ENCODE measurements at places on chromosomes 16 and 17.

- no peak for DNase-seq
Observed at GRCh38 chr17:77425791-77426641, 285.2 kb downstream of the SEC14L1 start.

DNA sequence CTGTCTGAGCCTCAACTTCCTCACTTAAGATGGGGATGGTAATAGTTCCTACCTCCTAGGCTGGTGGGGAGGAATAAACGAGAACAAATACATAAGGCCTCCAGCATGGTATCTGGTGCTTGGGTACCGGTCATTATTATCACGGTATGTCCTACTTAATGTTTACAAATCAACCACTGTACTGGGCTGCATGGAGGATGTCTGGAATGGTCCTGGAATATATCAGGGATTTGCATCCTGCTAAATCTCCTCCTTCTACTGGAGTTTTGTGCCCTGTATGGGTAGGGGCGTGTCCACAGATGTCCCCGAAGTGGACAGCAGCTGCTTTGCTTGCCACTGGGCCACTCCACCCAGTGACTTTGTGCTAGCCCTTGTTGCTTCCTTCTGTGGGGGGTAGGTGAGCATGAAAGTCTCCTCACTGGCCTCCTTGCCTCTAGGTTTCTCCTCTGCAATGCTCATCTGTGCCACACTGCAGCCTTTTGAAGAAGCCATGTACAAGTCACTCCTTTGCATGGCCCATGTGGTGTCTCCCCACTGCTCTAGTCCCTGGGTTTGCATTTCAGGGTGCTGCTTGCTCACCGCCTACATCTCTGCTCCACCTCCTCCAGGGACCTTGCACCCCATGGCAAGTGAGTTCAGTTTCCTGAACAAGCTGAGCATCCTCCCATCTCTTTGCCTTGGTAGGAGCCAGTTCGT is 2.2 kb upstream of the CMIP start:
- DNase-seq: no peak

GRCh38 chr16:81592353-81592866 is 147.8 kb downstream of the CMIP start:
- no peak for DNase-seq

DNA sequence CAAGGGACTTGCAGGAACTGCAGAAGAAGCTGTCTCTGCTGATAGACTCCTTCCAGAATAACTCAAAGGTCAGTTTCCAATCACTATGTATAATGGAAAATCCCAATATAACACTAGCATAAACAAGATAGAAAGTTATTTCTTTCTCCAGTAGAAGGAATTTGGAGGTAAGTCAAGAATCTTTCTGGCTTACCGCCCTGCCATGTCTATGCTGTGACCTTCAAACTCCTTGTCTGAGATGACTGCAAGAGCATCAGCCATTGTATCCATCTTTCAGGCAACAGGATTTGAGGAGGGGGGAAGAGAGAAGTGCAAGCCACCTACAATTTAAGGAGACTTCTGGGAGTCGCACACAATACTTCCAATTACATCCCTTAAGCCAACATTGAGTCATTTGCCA is 2.7 kb downstream of the LDAF1 start:
- DNase-seq: no peak

- no peak for DNase-seq
Observed at GRCh38 chr16:88649195-88649923, 1.5 kb downstream of the CYBA start.

GRCh38 chr17:4842376-4842775 is 9.2 kb downstream of the MINK1 start:
- DNase-seq: no peak

GRCh38 chr16:10970065-10970464 is 25.7 kb downstream of the CLEC16A start:
- DNase-seq: no peak

DNA sequence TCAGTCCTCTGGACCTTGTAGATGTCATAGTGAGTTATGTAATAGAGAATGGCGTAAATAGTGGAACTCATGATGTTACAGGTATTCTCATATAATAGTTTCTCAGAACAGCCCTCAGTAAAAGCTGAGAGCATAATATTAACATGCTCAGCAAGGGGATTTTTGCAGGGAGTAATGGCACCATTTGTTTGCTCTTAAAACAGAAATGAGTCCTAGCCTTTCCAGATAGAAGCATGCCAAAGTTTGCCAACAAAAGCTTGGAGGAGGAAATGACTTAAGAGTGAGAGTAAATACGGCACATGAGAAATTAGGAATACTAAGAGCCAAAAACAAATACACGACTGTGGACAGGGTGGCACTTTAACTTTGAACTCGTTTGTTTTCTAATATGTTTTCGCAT is 198.4 kb downstream of the ANKFN1 start:
- DNase-seq: no peak

DNA sequence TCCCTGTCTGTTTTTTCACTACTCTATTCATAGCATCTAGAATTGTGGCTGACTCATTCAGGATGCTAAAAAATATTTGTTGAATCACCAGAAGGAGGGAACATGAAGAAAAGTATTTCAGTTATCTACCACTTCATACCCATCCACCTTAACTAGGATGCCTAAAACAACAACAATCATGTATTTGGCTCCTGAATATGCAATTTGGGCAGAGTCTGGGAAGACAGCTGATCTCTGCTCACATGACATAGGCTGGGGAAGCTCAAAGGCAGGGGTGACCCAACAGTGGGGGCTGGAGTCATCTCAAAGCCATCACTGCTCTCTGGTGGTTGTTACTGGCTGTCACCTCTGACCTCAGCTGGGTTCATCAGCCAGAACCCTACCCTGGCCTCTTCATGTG is 80.1 kb upstream of the RPL38 start:
- DNase-seq: no peak

- no peak for DNase-seq
Observed at GRCh38 chr16:57277586-57277985, 6.9 kb downstream of the PLLP start.

- no peak for DNase-seq
Observed at GRCh38 chr16:10576390-10577304, 3.8 kb downstream of the EMP2 start.

- DNase-seq: peak; percentile 51
Observed at GRCh38 chr16:1494129-1494640, 1.0 kb downstream of the TELO2 start.

GRCh38 chr17:63947711-63948330 is 15.7 kb upstream of the CD79B start:
- DNase-seq: no peak

DNA sequence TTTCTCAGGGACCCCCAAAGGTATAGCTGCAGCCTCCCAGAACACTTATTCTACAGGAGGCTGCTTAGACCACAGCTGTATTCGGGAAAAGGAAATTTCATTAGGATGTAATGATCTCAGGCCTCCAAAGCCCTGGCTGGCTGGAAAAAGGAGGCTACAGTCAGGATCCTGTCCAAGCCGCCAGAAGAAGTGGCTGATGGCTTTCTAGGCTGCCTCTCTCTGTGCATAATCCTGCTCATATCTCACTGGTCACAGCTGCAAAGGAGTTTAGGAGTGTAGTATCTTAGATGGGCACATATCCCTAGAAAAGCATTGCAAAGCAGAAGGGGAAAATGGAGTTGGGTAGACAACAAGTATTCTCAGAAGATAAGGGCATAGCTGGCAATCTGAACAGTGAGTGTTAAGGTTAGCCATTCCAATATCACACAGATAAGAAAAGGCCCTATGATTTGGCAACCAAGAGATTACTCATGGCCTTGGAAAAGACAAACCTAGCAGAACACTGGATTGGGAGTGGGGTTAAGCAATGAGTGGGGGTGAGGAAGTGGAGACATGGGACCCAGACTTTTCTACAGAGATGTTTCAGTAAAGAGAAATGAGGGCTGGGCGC is 26.0 kb upstream of the PRKCA start:
- DNase-seq: no peak

DNA sequence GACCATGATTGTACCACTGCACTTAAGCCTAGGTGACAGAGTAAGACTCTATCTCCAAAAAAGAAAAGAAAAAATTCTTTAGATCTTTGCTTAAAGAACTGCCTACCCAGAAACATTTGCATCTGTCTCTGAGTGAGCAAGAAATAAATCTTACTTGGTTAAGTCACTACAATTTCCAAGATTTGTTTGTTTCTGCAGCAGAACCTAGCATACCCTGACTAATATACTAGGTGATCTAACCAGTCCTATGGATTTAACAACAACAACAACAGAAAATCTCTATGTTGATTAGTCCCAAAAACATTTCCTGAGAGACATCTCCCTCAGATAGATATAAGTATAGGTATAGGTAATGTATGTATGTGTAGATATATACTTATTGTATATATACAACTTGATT is 549.3 kb upstream of the PSMD7 start:
- no peak for DNase-seq

GRCh38 chr16:71954699-71955195 is 45.5 kb downstream of the PKD1L3 start:
- no peak for DNase-seq

DNA sequence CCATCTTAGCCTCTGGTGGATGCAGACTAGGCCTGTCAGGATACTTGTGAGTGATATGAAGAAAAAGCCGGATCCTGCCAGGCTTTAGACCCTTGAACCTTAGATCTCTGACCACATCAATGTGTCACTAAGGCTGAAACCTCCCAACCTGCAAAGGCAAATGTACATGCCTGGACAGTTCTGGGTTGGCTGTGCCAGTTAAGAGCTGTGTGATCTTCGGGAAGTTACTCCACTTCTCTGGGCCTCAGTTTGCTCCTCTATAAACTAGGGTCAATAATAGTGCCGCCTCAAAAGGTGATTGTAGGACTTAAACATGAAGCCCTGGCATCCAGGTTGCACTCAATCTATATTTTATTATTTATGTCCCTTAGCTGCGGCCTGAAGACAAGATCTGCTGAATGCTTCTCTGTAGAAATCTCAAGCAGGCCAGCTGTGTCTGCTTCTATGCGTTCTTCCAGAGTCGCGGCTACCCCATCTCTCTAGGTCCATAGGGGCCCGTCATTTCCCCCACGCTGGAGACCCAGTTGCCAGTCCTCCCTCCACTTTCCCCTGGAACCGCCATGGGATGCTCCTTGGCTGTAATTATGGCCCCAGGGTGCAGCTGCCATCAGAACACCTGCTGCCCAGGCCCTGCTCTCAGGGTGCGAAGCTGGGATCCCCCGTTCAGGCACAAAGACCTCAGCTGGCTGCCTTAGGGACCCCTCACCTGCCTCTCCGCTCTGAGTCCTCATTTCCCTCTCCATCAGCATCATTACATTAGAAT is 50.2 kb downstream of the AKAP1 start:
- no peak for DNase-seq

DNA sequence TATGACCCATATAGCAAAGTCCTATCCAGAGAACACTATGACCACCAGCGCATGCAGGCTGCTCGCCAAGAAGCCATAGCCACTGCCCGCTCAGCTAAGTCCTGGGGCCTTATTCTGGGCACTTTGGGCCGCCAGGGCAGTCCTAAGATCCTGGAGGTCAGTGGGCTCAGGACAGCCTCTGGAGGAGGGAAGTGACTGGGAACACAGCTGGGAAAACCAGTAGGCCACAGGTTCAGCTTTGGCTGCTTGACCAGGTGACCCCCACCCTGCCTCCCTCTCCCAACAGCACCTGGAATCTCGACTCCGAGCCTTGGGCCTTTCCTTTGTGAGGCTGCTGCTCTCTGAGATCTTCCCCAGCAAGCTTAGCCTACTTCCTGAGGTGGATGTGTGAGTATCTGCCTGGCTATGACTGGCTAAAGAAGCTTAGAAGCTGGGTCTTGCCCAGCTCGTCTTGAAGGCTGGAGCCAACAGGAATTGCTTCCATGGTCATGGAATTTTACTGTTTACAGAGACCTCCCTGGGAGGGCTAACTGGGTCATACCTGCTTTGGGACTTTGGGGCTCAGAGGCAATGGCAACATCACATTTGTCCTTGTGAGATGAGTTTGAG is 1.5 kb upstream of the OVCA2 start:
- DNase-seq: no peak

DNA sequence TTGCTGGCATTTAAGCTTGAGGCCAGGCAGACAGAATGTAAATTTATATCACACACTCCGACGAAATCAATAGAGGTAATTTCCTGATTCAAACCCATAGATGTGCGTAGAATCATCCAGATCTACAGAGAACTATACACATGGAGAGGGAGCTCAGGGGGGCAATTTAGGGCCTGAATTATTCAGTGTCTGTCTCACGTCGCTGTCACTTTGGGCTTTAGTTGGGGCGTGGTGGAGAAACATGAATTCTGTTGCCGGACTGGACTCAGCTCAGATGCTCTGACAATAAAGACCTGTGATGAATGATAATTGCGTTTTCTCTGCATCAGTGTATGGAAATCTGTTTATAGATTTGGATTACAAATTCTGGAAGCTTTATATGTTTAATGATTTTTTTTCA is 32.5 kb upstream of the HS3ST2 start:
- no peak for DNase-seq

- no peak for DNase-seq
Observed at GRCh38 chr17:47864791-47865216, 13.8 kb upstream of the SP6 start.

GRCh38 chr17:58531661-58532554 is 17.5 kb upstream of the MTMR4 start:
- DNase-seq: peak; percentile 85

DNA sequence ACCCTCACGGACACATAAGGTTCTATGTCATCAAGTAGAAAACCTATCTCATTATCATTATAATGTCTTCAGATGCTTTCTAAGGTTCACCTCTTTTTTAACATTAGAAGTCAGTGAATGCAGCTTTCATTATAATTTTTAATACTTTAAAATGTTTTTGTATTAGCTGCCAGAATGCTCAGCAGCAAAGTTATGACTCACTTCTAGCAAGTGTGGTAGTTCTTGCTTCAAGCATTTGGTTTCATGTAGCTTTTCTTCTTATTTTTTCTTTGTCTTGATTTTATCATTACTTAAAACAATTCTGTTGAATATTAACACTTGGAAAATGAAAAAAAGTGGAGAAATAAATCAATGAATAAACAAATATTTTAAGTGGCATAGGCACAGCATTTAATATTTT is 23.4 kb downstream of the LPCAT2 start:
- no peak for DNase-seq

GRCh38 chr17:35088356-35088880 is 24.9 kb upstream of the RFFL start:
- peak; percentile 21 for DNase-seq
